ENCODE measurements at places on chromosomes 1 and 21. TPM values are rescaled to one million over a fixed set of nuclear protein-coding genes. Genes with fewer than 3 reads are reported as not detected.

The KPRP gene
- total RNA-seq = not detected

The LHX8 gene
- total RNA-seq = 0.97 TPM

The S100A9 gene
- total RNA-seq = 1.3 TPM

The CLEC20A gene
- not detected for total RNA-seq

The PLA2G5 gene
- not detected for total RNA-seq

The IFNAR2 gene
- 18.4 TPM for total RNA-seq

The SPATC1L gene
- 0.24 TPM for total RNA-seq

The CFHR1 gene
- total RNA-seq = not detected

The LENEP gene
- total RNA-seq = not detected

The DNALI1 gene
- 0.38 TPM for total RNA-seq

The PRAMEF25 gene
- total RNA-seq = not detected

The CD53 gene
- not detected for total RNA-seq

The MYCBP gene
- total RNA-seq = 16.9 TPM

Data from A549 treated with GW870086 at 1 μM for 4 hours (cell line).